Eye (tissue), 1 donor: ENCODE measurements at places on chromosomes 12 and 14.

DNA sequence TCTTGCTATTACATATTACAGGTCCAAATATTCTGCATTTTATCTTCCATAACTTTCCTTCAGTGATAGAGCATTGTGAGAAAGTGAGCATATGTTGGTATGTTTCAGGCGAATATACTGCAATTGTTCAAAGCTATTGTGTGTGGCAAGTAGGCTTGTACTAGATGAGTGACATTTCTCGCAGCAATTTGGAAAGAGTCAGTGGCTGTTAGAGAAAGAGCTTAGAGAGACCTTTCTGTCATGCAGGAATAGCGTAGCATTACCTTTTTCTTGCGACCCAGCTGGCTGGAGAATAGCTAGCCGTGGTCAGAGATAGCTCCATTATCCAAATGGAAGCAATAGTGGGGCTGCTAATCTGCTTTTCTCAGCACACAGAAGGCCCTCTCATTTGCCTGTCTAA, 678.5 kb upstream of the FOXG1 start:
- DNase-seq, result no peak

- DNase-seq, result no peak
Observed at GRCh38 chr14:30345511-30345910, 213.4 kb upstream of the G2E3 start.

GRCh38 chr12:80593766-80594165, 113.7 kb upstream of the MYF6 start:
- DNase-seq, result peak; percentile 11

DNA sequence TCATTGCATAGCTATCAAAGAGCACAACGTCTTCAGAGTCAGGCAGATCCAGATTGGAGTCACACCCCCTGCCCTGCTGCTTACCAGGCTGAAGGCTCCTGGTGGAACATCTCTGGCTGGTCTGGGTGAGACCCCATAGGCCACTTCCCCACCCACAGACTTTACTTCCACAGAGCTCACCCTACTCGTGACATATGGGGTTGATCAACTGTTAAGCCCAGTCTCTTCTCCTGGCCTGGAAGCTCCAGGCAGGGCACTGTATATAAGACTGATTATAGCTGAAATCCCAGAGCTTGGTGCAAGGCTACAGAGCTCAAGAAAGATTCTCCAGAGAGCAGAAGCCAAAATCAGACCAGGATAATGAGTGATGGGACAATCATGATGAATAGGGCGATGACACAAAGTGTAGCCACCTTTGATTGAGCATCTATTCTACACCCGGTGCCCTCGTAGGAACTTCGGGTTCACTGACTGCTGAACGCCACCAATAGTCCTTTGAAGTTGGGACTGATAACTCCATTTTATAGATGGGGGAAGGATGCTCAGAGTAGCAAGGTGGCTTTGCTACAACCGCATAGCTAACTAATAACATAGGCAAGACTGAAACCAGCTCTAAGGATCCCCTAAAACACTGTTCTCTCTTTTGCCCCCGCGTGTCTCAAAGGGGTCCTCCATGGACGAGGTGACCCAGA, 287.8 kb downstream of the BCL11B start:
- DNase-seq, result no peak

GRCh38 chr12:50677858-50678257, 86.0 kb upstream of the ATF1 start:
- DNase-seq, result peak; percentile 15
